ENCODE measurements at places on chromosomes 2 and 18. TPM values are rescaled to one million over a fixed set of nuclear protein-coding genes. Genes with fewer than 3 reads are reported as not detected.

EGR4 gene
- total RNA-seq = 0.46 TPM

UGT1A10 gene
- total RNA-seq = not detected

DNAJC5G gene
- total RNA-seq = not detected

KCNG2 gene
- total RNA-seq = not detected

ACMSD gene
- not detected for total RNA-seq

- no peaks in the 10 kb centered on the region for H3K4me1 ChIP-seq
- H3K36me3 ChIP-seq = no peaks in the 10 kb centered on the region
- no peak for DNase-seq
- no peak overlapping the region for H3K4me3 ChIP-seq
Observed at GRCh38 chr18:63579616-63580015, 7.5 kb upstream of the SERPINB13 start.

- H3K4me1 ChIP-seq = no peaks in the 10 kb centered on the region
- no peaks in the 10 kb centered on the region for H3K36me3 ChIP-seq
- H3K27ac ChIP-seq = no peak overlapping the region
- H3K27me3 ChIP-seq = peaks cover 3% of the 10 kb centered on the region
- DNase-seq = no peak
Observed at GRCh38 chr2:120559401-120559800, 176.3 kb upstream of the GLI2 start.

- peaks cover 7% of the 10 kb centered on the region for H3K36me3 ChIP-seq
- DNase-seq = no peak
- peaks cover 39% of the 10 kb centered on the region for H3K4me1 ChIP-seq
Observed at GRCh38 chr2:12552092-12552491, 164.6 kb upstream of the TRIB2 start.

- no peaks in the 10 kb centered on the region for H3K36me3 ChIP-seq
- DNase-seq = no peak
- no peak overlapping the region for H3K27ac ChIP-seq
Observed at GRCh38 chr2:238502088-238502810, 75.5 kb downstream of the ASB1 start.

DNA sequence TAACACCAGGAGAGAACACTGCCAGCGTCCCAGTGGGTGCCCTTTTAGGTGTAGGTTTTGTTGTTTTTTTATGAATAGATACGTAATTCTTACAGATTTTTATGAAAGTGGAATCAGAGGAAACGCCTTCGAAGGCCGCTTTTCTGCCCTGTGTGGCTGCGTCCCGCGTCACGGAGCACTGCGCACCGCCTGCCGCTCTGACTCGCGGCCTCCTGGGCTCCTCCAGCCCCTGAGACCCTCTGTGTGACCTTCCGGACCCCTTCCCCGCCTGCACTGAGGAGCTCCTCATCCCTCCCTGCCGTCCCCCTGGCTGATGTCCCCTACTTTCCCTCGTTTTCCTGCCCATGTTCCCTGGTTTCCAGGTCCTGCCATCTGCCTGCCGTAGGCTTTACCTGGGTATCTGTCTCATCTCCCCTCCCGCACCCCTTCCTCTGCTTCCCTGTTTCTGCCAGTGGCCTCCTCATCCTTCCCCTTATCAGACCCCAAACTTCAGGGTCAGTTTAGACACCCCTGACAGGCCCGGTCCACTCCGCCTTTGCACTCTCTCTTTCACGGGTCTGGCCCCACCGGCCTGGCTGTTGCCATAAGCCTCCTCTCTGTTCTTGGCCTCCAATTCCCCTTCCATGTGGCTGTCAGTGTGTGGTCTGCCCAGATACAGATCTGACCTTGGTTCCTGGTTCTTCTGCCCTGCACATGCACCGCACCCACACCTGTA, 32.7 kb downstream of the PDIA6 start:
- no peak for DNase-seq
- peaks cover 48% of the 10 kb centered on the region for H3K36me3 ChIP-seq
- no peak overlapping the region for H3K4me3 ChIP-seq
- no peaks in the 10 kb centered on the region for H3K27me3 ChIP-seq

- H3K27me3 ChIP-seq = no peaks in the 10 kb centered on the region
- H3K36me3 ChIP-seq = no peaks in the 10 kb centered on the region
- DNase-seq = no peak
- no peak overlapping the region for H3K27ac ChIP-seq
Observed at GRCh38 chr18:29311580-29311979, 1134.7 kb upstream of the CDH2 start.

DNA sequence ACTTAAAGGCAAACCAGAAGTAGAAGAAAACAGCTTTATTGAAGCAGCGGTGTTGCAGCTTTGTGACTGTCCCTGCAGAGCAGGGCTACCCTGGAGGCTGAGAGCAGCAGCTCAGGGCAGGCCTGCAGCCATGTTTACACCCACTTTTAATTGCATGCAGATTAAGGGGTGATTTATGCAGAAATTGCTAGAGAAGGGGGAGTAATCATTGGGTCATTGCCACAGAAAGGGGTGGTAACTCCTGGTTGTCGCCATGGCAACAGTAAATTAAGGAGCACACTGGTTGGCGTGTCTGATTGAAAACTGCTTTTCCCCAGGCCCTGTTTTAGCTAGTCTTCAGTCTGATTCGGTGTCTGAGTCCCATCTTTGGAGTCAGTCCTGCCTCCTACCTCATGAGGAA, 195.4 kb upstream of the HDAC4 start:
- no peak overlapping the region for H3K4me3 ChIP-seq
- H3K36me3 ChIP-seq = no peaks in the 10 kb centered on the region
- H3K27me3 ChIP-seq = no peaks in the 10 kb centered on the region
- no peak for DNase-seq

DNA sequence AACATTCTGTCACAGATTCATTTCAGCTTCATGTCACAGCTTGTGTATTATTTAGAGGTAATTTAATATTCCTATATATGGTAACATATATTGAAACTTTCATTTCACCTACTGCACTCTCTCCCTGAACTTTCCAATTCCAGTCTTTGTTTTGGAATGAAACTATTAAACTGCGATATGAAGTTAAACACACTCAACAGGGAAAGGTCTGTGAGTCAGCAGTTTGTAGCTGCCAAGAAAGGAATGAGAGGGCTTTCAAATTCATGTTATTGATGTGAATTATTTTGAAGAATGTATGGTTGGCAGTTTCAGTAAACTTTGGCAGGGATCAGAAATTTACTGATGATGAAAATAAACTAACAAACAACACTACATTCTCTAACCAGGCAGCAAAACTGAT, 148.3 kb downstream of the HNMT start:
- H3K27me3 ChIP-seq = no peaks in the 10 kb centered on the region
- H3K4me1 ChIP-seq = no peaks in the 10 kb centered on the region
- DNase-seq = no peak
- H3K36me3 ChIP-seq = no peaks in the 10 kb centered on the region

GRCh38 chr18:47260120-47260923, 8.9 kb upstream of the SKOR2 start:
- peaks cover 68% of the 10 kb centered on the region for H3K27me3 ChIP-seq
- no peak for DNase-seq
- no peak overlapping the region for H3K27ac ChIP-seq
- H3K4me1 ChIP-seq = no peaks in the 10 kb centered on the region

DNA sequence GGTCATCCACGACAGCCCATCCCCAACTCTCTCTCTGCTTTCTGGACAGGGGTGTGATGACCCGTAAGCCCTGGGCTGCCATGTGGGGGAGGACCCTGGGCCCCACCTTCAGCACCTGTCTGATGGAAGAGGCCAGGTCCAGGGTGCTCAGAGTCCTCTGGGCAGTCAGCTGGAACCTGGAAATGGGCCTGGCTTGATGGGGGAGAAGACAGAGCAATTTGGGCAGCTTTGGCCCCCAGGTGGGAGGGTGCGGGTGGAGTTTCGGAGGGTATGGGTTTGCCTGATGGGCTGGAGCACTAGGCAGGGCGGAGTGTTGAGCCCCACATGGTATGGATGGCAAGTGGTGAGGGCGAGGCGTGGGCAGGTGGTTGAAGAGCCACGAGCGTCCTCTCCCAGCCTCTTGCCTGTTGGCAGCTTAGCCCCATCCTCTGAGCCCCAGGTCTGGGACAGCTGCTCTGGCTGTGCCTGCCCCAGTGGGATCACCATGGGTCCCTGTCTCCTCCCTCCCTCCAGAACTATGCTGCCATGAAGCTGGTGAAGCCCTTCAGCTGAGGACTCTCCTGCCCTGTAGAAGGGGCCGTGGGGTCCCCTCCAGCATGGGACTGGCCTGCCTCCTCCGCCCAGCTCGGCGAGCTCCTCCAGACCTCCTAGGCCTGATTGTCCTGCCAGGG, 232.7 kb downstream of the DYSF start:
- DNase-seq = no peak
- H3K27ac ChIP-seq = no peak overlapping the region
- no peaks in the 10 kb centered on the region for H3K27me3 ChIP-seq
- H3K4me1 ChIP-seq = no peaks in the 10 kb centered on the region
- H3K4me3 ChIP-seq = no peak overlapping the region
- H3K36me3 ChIP-seq = no peaks in the 10 kb centered on the region

DNA sequence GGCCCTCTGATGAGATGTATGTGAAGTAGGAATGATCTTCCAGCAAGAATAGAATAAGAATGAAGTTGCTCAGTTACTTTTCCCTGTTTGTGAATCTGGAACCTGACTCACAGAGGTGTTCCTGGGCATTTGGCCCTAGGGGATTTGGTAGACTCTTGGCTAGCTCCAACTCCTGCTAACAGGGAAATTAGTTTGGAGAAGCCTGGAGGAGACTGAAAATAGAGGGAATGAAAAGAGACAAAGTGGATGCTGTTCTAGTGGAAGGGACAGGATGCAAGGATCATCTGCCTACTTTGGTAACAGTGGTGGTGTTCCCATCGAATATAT, 19.6 kb downstream of the TMEM17 start:
- no peak for DNase-seq
- H3K27ac ChIP-seq = no peak overlapping the region
- no peak overlapping the region for H3K4me3 ChIP-seq
- H3K36me3 ChIP-seq = no peaks in the 10 kb centered on the region
- peaks cover 3% of the 10 kb centered on the region for H3K27me3 ChIP-seq

Data from activated T-helper 2 cell treated with anti-CD3 and anti-CD28 coated beads, Interferon-gamma antibody, Interleukin-2, Interleukin-4, amounts not matched to agents 10 μg/mL and 5 μg/mL and 100 μg/mL, durations not matched to agents 14 hours and 24 hours and 36 hours (primary cell).